Neural crest cell (in vitro differentiated cells): ENCODE measurements at places on chromosomes 13 and 19. TPM values are rescaled to one million over a fixed set of nuclear protein-coding genes. Genes with fewer than 3 reads are reported as not detected.

The CD320 gene
- 64.5 and 68.5 TPM in 2 replicates for total RNA-seq

The ANKRD27 gene
- total RNA-seq, result 24.5 and 25.1 TPM in 2 replicates

The LGALS16 gene
- total RNA-seq, result not detected in 2 replicates

The THSD1 gene
- 0.75 and 1.1 TPM in 2 replicates for total RNA-seq

The MYH14 gene
- total RNA-seq, result 4.0 and 4.7 TPM in 2 replicates

The ICAM5 gene
- total RNA-seq, result not detected in 2 replicates

The MEX3D gene
- 102 and 103 TPM in 2 replicates for total RNA-seq
